ENCODE measurements at places on chromosomes 1 and 21. TPM values are rescaled to one million over a fixed set of nuclear protein-coding genes. Genes with fewer than 3 reads are reported as not detected.

The SYDE2 gene
- 0.70 TPM for total RNA-seq

The MAP10 gene
- total RNA-seq, result 0.19 TPM

The LEMD1 gene
- total RNA-seq, result 1.5 TPM

The ERVH48-1 gene
- not detected for total RNA-seq

The GPR3 gene
- total RNA-seq, result 0.23 TPM

The ZNF593OS gene
- total RNA-seq, result not detected

The GAS5 gene
- total RNA-seq, result 335 TPM

The SPRR2A gene
- total RNA-seq, result not detected

The AK2 gene
- total RNA-seq, result 178 TPM

GRCh38 chr1:210263963-210264362 is 31.4 kb downstream of the SERTAD4 start:
- DNase-seq, result no peak

DNA sequence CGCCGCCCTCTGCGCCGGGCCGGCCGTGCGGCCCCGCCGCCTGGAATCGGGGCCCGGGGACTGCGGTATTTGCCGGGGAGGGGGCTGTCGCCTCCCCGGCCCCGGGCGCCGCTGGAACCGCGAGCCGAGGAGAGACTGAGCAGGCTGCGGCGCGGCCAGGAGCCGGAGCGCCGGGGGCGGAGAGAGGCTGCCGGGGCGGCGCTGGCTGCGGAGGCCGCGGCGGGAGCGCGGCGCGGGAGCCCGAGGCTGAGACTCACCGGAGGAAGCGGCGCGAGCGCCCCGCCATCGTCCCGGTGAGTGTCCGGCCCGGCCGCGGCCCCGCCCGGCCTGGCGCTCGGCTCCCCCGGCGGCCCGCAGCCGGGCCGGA is 746 bp downstream of the DYRK1A start:
- no peak for DNase-seq

DNA sequence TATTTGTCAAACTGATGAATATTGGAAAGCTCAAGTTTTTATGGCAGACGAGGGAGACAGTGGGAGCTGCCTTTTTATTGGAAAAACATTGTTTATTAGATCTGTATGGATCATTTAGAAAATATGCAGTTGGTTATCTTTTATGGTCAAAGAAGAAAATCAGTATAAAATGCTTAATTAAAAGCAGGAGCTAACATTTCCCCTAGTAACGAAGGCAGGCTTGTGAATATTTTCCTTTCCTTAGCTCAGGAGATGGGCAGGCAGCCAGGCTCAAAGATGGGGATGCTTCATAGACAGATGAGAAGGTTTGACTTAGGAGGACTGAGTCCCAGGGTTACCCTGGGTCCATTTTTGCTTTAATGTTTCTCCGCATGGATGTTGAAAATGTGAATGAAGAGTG is 26.0 kb downstream of the ROR1 start:
- DNase-seq, result no peak

GRCh38 chr1:197779921-197780320 is 4.6 kb upstream of the DENND1B start:
- no peak for DNase-seq

- DNase-seq, result peak; percentile 42
Measured at GRCh38 chr1:160085686-160086455, 4.5 kb downstream of the KCNJ9 start.

DNA sequence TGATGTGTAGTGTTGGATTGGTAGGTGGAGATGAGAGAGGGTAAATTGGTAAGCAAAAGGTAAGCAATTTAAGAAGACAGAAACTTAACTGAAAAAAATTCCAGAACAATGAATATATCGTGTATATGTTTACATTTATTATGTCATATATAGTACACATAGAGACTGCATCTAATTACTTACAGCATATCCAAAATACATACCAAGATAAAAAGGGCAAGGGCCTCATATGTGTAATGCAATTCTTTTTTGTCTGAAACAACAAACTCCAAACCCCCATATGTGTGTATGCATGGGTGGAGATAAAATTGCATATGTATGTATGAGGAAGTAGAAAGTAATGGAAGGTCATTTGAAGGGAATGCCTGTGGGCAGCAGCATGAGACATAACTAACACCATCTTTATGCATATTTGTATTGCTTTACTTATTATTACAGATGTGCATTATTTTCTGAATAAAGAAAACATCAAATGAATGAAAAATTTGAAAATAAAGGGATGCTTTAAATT is 4.3 kb downstream of the KRTAP20-3 start:
- DNase-seq, result no peak

DNA sequence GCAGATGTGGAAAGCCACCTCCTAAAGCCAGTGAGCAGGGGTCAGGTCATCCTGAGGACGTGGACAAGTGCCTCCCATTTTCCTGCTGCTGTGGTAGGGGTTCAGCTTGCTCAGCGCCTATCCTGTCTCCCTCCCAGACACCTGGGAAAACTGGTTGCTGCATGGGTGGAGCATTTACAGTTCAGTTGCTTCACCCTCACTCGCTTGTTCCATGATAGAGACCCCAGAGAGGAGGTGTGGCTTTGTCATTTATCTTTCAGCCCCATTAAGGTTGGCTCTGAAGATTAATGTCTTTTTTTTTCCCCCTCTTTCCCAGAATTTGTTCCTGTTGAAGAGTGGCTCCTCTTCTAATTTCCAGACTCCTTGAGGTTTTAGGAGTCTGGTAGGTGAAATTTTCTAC is 9.2 kb downstream of the VANGL1 start:
- DNase-seq, result no peak

DNA sequence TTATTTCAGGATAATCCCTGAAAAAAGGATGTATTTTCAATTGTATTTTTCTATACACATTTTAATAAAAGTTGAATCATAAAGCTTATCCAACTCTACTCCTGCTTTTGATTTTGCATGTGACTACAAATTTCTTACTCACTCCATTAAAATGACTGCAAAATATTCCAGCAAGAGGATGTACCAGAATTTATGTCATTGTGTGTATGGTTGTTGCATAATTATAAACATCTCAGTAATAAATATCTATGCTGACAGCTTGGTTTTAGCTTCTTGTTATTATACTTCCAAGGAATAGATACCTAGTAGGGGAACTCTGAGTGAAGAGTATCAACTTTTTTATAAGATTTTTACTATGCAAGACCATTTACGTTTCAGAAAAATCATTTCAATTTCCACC is 463.2 kb upstream of the RUNX1 start:
- DNase-seq, result no peak

DNA sequence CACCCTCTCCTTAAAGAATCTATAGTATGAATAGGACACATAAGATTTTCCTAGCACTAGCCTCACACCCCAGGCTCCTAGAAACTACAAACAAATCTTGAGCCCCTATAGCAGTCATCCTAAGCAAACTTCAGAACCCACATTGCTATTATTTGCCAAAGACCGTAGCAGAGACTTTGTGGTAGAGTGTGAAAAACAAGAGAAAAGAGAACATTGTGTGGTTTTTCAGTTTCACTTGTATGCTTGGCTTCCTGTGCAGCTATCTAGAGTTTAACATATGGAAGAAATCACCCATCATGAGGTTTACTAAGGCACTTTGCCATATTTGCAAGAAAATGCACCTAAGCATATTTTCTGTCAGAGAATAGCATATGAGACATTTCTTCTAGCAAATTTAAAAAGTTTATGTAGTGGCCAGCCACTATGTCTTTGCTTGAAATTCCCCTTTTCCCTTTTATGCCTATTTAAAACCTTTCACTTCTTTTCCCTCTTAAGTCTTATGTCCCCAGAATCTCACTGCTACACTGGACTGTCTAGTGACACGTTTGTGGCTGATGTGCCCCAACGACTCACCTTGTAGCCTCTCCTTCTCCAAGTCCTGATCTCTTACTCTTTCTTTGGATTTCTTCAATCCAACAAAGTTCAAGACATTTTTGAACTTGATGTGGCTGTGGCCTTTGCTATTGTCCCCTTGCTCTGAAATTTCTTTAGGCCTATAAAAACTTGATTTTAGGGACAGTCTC is 25.6 kb downstream of the CCDC190 start:
- DNase-seq, result no peak

DNA sequence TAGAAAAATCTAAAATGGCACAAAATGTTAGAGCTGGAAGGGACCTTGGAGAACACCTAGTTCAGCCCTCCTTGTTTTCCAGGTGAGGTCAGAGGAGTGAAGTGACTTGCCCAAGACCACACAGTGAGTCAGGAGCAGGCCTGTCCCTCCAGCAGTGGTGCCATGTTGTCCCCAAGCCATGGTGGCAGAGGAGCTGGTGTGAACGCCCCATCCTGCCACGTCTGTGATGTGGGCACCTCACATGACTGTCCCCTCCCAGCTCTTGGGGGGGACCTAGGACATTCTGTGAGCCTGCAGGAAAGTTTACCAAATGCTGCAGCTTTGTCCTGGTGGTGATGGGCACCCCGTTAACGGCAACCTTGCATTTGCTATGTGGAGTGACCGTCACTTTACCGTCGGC is 66.2 kb downstream of the SCCPDH start:
- DNase-seq, result no peak

GRCh38 chr1:61490924-61491323 is 234.0 kb downstream of the TM2D1 start:
- no peak for DNase-seq

DNA sequence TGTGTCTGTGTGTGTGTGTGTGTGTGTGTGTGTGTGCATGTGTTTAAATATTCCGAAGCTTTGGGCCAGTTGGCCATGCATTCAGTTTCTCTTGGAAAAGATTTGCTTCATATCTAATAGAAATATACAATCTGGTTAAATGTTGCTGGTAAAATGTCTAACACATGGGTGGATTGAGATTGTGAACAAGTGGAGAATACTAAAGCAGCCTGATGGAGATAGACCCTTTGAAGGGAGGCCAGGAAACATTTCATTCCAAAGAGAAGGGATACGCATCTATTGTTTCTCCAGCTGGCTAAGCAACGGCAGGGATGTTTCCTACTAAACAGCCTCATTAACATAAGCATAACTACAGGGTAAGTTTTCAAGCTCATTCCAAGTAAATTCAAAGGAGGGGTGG is 257.5 kb upstream of the PTBP2 start:
- DNase-seq, result no peak

All from H4 (cell line).